A549 treated with AZD2906 at 1 μM for 4 hours (cell line): ENCODE measurements at places on chromosomes 11 and 22. TPM values are rescaled to one million over a fixed set of nuclear protein-coding genes. Genes with fewer than 3 reads are reported as not detected.

Gene TMA7B
- not detected in 5 replicates for total RNA-seq

Gene MS4A6E
- total RNA-seq = not detected in 5 replicates

Gene FGF19
- 0.05 to 0.12 TPM (median 0.06 TPM) in 4 of 5 replicates, not detected in the other for total RNA-seq

Gene PRR5L
- 11.2 to 14.7 TPM (median 13.7 TPM) in 5 replicates for total RNA-seq

Gene POLR3H
- 24.3 to 47.1 TPM (median 40.7 TPM) in 5 replicates for total RNA-seq

Gene POU2AF1
- 0.17 TPM in 1 of 5 replicates, not detected in the others for total RNA-seq

Gene TRIM6
- 6.9 to 8.3 TPM (median 7.6 TPM) in 5 replicates for total RNA-seq

Gene KRTAP5-10
- not detected in 5 replicates for total RNA-seq

Gene OR4C45
- total RNA-seq = not detected in 5 replicates

Gene TIGD3
- total RNA-seq = 0.94 to 1.3 TPM (median 1.2 TPM) in 5 replicates

Gene MMP13
- 0.04 to 0.08 TPM in 2 of 5 replicates, not detected in the others for total RNA-seq

Gene NPAS4
- total RNA-seq = not detected in 5 replicates

Gene MS4A7
- total RNA-seq = not detected in 5 replicates
